NCI-H187 treated with DMSO at 0.1 percent for 48 hours (cell line): ENCODE measurements at places on chromosomes 3 and 15.

- DNase-seq = no peak
These were observed 31.3 kb upstream of the TBC1D21 start for GRCh38 chr15:73841756-73842725.

DNA sequence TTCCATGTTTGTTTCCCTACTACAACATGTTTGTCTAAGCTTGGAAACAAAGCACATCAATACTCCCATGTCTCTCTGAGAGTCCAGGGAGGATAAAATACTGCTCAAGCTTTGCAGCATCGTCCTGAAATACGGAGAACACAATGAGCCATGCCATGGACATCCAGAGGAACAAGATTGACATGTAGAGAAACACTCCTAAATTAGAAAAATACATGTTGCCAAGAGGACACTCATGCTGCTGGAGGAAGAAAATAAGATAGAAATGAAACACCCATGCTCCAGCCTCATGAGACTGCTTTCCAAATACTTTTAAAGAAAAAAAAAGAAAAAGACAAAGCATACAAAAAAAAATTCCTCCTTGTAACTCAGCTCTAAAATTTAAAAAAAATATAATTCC lies 387.0 kb downstream of the ERC2 start:
- no peak for DNase-seq

- DNase-seq = no peak
These were observed 319 bp downstream of the LNP1 start for GRCh38 chr3:100401674-100402041.

GRCh38 chr3:143280984-143281383 lies 161.4 kb downstream of the CHST2 start:
- DNase-seq = no peak

- DNase-seq = no peak
These were observed 157.4 kb upstream of the GMNC start for GRCh38 chr3:191019855-191020254.

GRCh38 chr15:92638291-92638708 lies 17.3 kb downstream of the FAM174B start:
- peak; percentile 83 for DNase-seq

GRCh38 chr15:98966091-98966787 lies 41.4 kb downstream of the PGPEP1L start:
- no peak for DNase-seq

DNA sequence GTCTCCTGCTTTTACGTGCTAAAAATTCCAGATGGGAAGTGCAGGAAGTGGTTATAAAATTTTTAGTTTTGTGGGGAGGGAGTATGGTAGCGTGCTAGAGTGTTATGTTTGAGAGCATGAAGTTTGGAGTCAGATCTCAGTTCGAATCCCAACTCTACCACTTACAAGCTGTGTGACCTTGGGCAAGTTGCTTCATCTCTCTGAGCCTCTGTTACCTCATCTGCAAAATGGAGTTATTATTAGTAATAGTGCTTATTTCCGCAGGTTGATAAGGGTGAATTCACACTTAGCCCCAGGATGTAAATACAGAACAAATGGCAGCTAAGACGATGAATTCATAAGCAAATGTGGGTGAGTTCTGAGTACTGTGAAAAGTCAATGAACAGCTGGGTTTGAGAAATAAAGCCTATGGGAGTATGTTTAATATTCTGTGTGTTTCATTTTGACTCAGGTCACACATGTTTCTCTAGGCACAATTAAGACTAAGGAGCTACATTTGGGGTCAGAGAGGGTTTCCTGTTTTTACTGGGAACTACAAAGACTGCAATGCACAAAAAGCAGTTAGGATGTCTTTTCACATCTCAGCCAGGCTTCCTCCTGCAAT lies 73.1 kb upstream of the FEZF2 start:
- no peak for DNase-seq

- DNase-seq = no peak
These were observed 15.8 kb downstream of the EPHB1 start for GRCh38 chr3:134810850-134811249.

- no peak for DNase-seq
These were observed 179.1 kb downstream of the THSD4 start for GRCh38 chr15:71294251-71294910.

- no peak for DNase-seq
These were observed 52.8 kb downstream of the ITGA11 start for GRCh38 chr15:68379058-68379758.

DNA sequence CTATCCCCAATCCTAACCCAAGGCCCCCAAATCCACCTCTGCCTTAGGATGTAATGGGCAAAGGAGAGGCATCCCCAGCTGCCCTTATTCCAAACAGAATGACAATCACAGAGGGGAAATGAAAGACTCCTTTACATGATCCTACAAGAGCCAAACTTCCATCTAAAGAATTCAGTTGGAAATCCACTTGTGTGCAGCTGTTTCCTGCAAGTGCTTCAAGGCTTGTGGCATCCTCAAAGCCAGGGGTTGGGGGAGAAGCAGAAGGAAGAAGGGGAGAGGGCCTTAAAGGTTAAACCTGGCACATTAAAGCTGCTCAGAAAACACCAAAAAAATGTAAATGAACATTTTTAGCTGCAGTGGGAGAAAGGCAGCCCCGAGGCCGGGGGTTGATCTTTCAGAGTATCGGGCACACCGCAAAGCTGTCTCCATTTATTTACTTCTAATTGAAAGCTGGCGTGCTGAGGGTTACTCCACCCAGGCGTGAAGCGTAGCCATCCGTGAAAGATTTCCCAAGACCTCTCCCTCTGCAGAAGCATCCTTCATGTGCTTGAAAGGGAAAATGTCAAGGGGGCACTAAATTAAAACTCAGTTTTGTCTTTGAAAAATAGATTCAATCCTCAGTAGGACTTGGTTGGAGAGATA lies 217.8 kb downstream of the SHQ1 start:
- peak; percentile 33 for DNase-seq

- no peak for DNase-seq
These were observed 9.8 kb downstream of the HEG1 start for GRCh38 chr3:125045965-125046364.

DNA sequence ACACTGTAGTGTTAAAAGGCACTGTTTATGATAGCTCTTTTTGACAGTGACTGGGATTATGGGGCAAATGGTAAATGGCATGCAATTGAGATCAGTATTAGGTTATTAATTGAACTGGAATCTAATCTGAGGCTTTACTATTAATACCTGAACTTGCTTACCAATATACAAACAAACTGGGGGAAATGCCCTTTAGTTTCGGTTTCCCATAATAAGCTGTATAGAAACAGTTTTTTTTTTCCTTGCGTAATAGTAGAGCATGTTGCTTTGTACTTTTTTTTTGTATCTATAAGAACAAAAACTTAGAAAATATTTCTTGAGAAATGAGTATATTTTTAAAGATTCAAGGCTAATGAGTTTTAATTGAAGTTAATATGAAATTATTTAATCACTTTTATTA lies 95.0 kb downstream of the FNDC3B start:
- no peak for DNase-seq

- no peak for DNase-seq
These were observed 316.3 kb downstream of the OXSM start for GRCh38 chr3:26106228-26106627.
